ENCODE measurements at places on chromosomes 2 and 18.

GRCh38 chr2:158958365-158958764 lies 10.1 kb upstream of the TANC1 start:
- DNase-seq = no peak

GRCh38 chr2:220465700-220466099 lies 838.3 kb downstream of the SLC4A3 start:
- no peak for DNase-seq

- no peak for DNase-seq
Measured at GRCh38 chr18:62634979-62635630, 80.2 kb upstream of the PHLPP1 start.

- DNase-seq = no peak
Measured at GRCh38 chr18:48038636-48039035, 108.2 kb upstream of the SMAD2 start.

DNA sequence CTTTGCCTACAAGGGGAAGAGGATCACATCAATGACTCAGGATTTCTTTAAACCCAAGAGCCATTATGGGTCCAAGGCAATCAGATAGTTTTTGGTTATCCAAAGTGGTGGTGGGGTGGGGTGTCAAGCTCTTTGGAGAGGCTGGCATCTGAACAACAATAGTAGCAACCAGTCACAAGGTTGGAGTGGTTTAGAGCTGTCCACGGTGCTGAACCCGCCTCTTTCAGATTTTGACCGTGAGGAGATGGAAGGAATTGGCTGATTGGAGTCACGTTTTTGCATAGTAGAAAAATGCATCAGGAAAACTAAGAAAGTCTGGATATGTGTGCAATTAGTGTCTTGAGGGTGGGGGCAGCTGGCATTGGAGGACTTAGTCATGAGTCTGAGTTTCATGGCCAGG lies 159.9 kb downstream of the LOXHD1 start:
- peak; percentile 27 for DNase-seq

GRCh38 chr2:213320604-213321003 lies 36.3 kb downstream of the SPAG16 start:
- DNase-seq = no peak

DNA sequence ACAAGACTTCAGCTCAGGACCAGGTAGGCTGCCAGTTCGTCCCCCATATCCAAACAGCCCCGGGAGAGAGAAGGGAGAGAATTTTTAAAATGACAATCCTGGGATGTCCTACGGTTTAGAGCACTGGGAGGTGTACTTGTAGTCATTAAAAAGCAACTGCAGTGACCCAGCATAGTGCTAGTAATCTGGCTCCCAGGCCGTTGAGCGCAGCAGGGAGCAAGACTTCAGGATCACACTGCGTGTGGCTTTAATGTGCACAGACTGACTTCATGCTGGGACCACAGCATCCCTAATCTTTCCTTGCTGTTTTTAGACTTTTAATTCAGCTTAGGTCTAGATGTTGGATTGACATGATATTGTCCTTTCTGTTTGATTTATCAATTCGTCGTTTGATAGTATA lies 219.3 kb upstream of the FOSL2 start:
- DNase-seq = no peak

GRCh38 chr18:79900610-79901570 lies 50.6 kb downstream of the SLC66A2 start:
- no peak for DNase-seq

DNA sequence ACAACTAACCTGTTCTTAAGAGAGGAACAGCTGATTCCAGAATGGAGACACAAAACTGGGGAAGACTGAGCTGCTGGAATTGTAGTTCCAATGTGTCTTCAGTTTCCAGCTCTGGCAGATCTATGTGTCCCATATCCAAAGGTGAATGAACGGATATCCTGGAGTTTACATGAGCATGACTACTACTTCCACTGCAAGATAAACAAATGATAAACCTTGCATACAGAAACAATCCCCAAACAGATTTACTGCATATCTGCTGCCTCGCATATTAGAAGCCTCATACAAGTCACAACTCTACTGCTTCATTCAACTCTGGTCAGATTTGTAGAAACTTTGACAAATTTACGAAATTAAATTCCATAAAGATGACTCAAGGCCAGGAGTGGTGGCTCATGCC lies 15.0 kb downstream of the RTTN start:
- DNase-seq = no peak

GRCh38 chr2:187527262-187527661 lies 27.0 kb downstream of the TFPI start:
- no peak for DNase-seq

DNA sequence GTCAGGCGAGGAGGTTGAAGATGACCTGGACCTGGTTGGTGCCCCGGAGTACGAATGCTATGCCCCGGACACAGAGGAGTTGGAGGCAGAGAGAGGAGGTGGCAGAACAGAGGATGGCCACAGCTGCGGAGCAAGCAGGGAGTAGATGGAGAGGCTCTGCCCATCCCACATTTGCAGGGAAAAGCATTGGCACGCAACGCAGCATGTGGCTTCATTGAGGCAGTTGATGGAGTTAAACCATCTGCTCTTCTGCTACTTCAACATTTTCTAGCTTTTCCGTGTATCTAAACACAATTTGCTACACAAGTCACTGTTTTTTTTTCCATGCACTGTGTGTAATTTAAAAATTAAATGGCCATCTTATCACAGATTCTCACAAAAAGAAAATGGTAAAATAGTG lies 11.8 kb downstream of the RBFA start:
- no peak for DNase-seq

DNA sequence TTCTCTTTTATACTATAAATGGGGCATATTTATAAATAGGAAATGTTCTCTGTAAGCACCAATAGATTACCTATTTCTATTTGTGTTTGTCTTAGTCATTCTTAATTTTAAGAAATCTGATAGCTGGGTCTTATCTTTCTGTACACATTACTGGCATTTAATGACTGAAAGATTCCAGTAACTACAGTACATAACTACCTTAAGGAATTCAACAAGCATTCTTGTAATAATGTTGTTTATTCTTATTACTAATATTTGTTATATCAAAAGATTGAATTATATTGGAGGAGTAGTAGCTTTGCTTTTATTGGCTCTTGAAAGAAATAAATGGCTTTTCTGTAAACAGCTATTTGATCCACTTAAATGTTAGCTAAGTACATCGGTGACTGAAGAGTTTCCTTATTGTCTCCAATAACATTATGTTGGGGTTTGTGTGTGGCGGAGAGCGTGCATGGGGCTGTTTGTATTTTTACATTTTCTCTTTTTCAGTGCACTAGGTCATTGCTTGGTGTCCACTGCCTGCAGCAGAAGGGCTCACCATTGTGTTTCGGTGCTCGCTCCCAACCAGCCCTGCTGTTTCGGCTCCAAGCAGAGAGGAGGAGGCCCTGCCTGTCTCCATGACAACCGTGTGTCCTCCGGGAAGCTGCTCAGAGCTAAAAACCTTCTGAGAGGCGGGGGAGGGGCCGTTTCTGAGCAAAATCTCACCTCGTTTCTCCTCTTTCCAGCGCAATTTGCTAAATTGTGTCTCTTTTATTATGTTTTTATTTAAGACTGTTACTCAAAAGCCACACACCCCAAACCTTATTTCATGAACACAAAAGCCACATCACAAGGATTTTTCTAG lies 112.5 kb upstream of the SLC38A11 start:
- DNase-seq = peak; percentile 40

DNA sequence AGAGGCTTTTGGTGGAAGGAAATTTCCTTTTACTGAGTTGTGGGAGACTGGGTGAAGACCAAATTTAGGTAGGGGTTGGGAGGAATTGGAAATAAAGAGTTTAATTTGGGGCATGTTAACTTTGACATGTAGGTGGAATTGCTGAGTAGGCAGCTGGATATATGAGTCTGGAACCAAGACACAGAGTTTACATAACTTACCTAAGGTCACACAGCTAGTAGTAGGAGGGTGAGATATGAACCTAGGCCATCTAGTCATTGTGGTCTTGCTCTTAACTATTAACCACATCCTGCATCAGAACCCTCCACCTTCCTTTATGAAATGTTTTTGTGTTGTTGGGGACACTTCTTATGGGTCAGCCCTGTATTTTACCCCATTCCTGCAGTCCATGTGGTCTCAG lies 113.1 kb downstream of the ICOS start:
- DNase-seq = no peak
